ENCODE measurements at places on chromosomes 12 and 14. TPM values are rescaled to one million over a fixed set of nuclear protein-coding genes. Genes with fewer than 3 reads are reported as not detected.

The TTC9 gene
- 5.5 TPM for total RNA-seq

The CLEC4A gene
- total RNA-seq: 14.1 TPM

The HOXC4 gene
- 0.47 TPM for total RNA-seq

The TCTN2 gene
- 14.5 TPM for total RNA-seq

DNA sequence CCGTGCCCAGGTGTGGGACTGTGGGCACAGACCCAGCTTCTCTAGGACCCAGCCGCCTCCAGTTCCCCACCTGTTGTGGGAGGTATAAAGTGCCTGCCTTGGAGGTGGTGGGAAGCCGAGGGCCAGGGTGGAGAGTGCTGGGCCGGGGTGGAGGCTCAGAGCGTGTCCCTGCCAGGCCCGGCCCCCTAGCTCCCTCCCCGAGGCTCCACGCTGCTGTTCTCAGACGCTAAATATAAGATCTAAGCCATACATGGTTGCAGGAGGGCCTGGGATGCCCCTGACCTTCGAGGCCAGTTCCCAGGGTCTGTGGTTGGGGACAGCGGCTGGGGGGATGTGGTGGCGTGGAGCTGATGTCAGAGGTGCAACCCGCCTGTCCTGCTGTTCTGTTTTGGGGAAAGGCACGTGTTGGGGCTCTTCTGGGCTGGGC lies 10.8 kb downstream of the INF2 start:
- DNase-seq: no peak

GRCh38 chr14:40269436-40269835 lies 837.2 kb upstream of the FBXO33 start:
- no peak for DNase-seq

DNA sequence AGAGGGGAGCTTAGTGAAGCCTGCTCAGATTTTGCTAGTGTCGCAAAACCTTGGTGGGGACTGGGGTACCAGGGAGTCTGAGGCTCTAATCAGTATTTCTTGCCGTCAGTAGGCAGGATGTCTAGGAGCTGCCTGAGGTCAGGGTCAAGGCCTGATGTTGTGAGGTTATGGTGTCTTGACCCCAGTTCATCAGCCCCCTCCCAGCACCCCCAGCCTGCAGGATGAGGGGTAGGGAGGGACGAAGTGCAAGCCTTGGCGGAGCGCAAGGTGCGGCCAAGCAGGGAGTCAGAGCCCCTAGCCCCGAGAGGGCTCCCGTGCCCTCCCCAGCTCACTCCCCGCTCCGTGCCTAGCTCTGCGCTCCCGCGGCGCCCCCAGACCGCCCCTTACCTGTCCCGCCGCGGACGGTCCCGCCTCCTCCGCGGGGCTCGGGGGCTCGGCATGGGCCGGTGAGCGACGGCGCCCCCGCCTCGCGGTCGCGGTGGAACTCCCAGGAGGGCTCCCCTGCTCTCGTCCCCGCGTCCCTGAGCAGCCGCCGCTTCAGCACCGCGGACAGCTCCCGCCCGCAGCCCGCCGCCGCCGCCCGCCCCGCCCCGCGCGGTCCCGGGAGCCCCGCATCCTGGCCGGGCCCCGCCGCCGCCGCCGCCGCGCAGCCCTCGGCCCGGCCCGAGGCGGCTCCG lies 347 bp downstream of the SYNDIG1L start:
- no peak for DNase-seq

DNA sequence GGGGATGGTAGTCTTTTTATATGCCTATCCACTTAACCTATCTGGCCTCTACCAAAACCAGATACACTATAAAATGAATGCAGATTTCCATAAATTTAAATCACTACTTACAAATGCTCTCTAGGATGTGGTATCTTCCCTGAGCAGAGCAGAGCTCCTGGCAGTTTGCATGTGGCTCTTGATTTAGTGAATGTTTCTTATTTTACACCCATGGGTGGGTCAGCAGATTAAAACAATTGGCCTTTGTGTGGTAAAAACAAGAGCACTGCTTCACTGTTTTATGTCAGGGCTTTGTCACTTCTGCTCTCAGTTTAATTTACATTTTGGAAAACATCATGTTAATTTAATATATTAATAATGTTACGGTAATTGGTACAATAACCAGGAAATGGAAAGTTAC lies 5.5 kb downstream of the TAS2R19 start:
- DNase-seq: no peak

DNA sequence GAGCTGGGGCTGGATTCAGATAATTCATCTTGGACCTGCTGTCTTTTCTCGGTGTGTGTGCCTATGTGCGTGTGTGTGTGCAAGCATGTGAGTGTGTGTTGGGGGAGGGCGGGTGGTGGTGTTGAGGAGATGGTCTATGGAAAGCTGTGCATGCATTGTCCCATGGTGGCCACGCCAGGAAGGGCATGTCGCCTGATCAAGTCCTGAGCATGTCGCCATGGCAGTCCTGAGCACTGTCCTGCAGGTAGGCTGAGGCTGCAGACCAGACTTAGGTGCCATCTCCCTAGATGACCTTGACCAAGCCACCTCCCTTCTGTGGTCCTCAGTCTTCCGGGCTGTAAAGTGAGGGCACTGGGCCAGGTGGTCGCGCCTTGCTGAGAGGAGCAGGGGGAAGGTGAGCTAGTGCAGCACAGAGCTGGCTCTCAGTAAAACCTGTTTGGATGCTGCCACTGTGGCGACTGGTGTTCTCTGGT lies 81.4 kb downstream of the PAPOLA start:
- DNase-seq: no peak

DNA sequence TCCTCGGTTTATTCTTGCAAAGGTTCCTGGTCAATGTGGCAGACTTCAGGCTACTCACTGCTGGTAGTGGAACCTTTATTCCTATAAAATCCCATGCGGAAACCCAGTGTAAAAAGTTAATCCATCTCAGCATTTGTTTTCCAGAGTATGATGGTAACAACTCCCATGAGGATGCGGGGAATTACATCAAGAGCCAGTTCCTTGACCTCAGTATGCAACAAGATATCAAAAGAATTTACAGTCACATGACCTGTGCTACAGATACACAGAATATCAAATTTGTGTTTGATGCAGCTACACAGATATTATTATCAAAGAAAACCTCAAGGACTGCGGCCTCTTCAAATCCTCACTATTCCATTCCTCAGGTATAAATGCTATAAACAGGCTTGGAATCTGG lies 19.3 kb downstream of the CPM start:
- no peak for DNase-seq
